Smooth muscle cell of trachea (primary cell): ENCODE measurements at places on chromosomes 12 and 14. TPM values are rescaled to one million over a fixed set of nuclear protein-coding genes. Genes with fewer than 3 reads are reported as not detected.

MARCHF9 gene
- total RNA-seq, result 2.9 and 5.1 TPM in 2 replicates

RNASE4 gene
- 26.6 and 29.3 TPM in 2 replicates for total RNA-seq

COX8C gene
- not detected in 2 replicates for total RNA-seq

KRT3 gene
- total RNA-seq, result not detected in 2 replicates

E2F7 gene
- total RNA-seq, result 3.8 and 6.3 TPM in 2 replicates

SERPINA9 gene
- total RNA-seq, result 0.50 TPM in 1 of 2 replicates, not detected in the other

SERPINA6 gene
- total RNA-seq, result 0.17 TPM in 1 of 2 replicates, not detected in the other

SRSF5 gene
- total RNA-seq, result 135 and 268 TPM in 2 replicates

MANSC4 gene
- total RNA-seq, result not detected in 2 replicates

WNT5B gene
- total RNA-seq, result 158 and 206 TPM in 2 replicates

CEBPE gene
- not detected in 2 replicates for total RNA-seq

TAS2R46 gene
- 2.0 and 6.3 TPM in 2 replicates for total RNA-seq

CLECL1 gene
- not detected in 2 replicates for total RNA-seq

GXYLT1 gene
- total RNA-seq, result 11.7 and 15.0 TPM in 2 replicates

NFYB gene
- total RNA-seq, result 17.0 and 30.4 TPM in 2 replicates

FAM181A gene
- total RNA-seq, result not detected in 2 replicates

ASIC1 gene
- 1.5 and 4.6 TPM in 2 replicates for total RNA-seq

RNF10 gene
- total RNA-seq, result 173 and 233 TPM in 2 replicates

SPTB gene
- total RNA-seq, result under 0.01 TPM in 1 of 2 replicates, not detected in the other

HEATR5A gene
- 46.8 and 53.6 TPM in 2 replicates for total RNA-seq

LTBP2 gene
- 165 and 248 TPM in 2 replicates for total RNA-seq

RIC8B gene
- total RNA-seq, result 12.8 and 14.6 TPM in 2 replicates

ITGB7 gene
- total RNA-seq, result 0.44 and 1.2 TPM in 2 replicates

DIP2B gene
- 25.3 and 27.9 TPM in 2 replicates for total RNA-seq

CFAP54 gene
- 2.8 and 3.1 TPM in 2 replicates for total RNA-seq

FAM186B gene
- 0.29 and 0.99 TPM in 2 replicates for total RNA-seq

NANOG gene
- under 0.01 TPM in 2 replicates for total RNA-seq

AKAP5 gene
- total RNA-seq, result 0.17 and 0.29 TPM in 2 replicates

IL26 gene
- total RNA-seq, result not detected in 2 replicates

METTL1 gene
- 3.6 and 6.3 TPM in 2 replicates for total RNA-seq

IRAK3 gene
- total RNA-seq, result 10.8 and 12.5 TPM in 2 replicates

PTPRO gene
- total RNA-seq, result 1.2 and 2.3 TPM in 2 replicates

TPPP2 gene
- under 0.01 TPM in 1 of 2 replicates, not detected in the other for total RNA-seq

SLC39A5 gene
- total RNA-seq, result not detected in 2 replicates

B3GNT4 gene
- 0.33 TPM in 1 of 2 replicates, not detected in the other for total RNA-seq

ALX1 gene
- total RNA-seq, result under 0.01 TPM in 1 of 2 replicates, not detected in the other

MIP gene
- not detected in 2 replicates for total RNA-seq

GNG2 gene
- 19.5 and 30.0 TPM in 2 replicates for total RNA-seq

TBX3 gene
- total RNA-seq, result 55.9 and 57.5 TPM in 2 replicates

ZBTB39 gene
- 3.5 and 5.0 TPM in 2 replicates for total RNA-seq

PLEKHH1 gene
- total RNA-seq, result 0.15 and 0.17 TPM in 2 replicates

CMKLR1 gene
- 0.33 TPM in 1 of 2 replicates, not detected in the other for total RNA-seq

RFLNA gene
- not detected in 2 replicates for total RNA-seq

SYNE2 gene
- 15.7 and 18.8 TPM in 2 replicates for total RNA-seq

GZMH gene
- total RNA-seq, result not detected in 2 replicates

SYCP3 gene
- 0.17 TPM in 1 of 2 replicates, not detected in the other for total RNA-seq

RBM25 gene
- total RNA-seq, result 24.6 and 42.5 TPM in 2 replicates

SPIC gene
- total RNA-seq, result not detected in 2 replicates

STYK1 gene
- 0.50 TPM in 1 of 2 replicates, not detected in the other for total RNA-seq

NRL gene
- 0.83 and 0.87 TPM in 2 replicates for total RNA-seq

RTN1 gene
- total RNA-seq, result 0.17 TPM in 1 of 2 replicates, not detected in the other

KLHL33 gene
- 0.17 and 0.29 TPM in 2 replicates for total RNA-seq

GALNT16 gene
- 1.9 and 4.6 TPM in 2 replicates for total RNA-seq

RAD9B gene
- 0.29 and 0.83 TPM in 2 replicates for total RNA-seq

CCDC197 gene
- total RNA-seq, result not detected in 2 replicates
